ENCODE measurements at places on chromosomes 12 and 14. TPM values are rescaled to one million over a fixed set of nuclear protein-coding genes. Genes with fewer than 3 reads are reported as not detected.
A peak's percentile ranks its signal among the peaks of the same experiment; 100 is the strongest.

DNA sequence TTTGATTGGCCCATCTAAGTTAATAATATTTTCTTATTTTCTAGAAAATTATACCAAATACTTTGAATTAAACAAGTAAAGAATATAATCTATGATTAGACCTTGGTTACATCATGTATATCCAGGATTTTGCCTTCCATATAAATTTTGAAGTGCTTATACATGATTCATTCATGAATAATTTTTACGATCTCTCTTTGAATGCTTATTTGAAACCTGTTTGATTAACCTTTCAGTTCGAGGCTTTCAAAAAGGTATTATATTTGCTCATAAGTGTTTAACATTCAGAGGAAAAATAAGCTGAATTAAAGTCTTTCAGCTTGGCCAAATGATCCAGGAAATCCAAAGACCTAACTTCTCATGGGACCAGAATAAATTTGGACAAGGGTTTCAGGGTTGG, 495.2 kb upstream of the GARIN6 start:
- peaks cover 4% of the 10 kb centered on the region for H3K4me1 ChIP-seq
- no peak for DNase-seq
- H3K4me3 ChIP-seq = no peak overlapping the region
- no peaks in the 10 kb centered on the region for H3K36me3 ChIP-seq
- no peaks in the 10 kb centered on the region for H3K27me3 ChIP-seq

DNA sequence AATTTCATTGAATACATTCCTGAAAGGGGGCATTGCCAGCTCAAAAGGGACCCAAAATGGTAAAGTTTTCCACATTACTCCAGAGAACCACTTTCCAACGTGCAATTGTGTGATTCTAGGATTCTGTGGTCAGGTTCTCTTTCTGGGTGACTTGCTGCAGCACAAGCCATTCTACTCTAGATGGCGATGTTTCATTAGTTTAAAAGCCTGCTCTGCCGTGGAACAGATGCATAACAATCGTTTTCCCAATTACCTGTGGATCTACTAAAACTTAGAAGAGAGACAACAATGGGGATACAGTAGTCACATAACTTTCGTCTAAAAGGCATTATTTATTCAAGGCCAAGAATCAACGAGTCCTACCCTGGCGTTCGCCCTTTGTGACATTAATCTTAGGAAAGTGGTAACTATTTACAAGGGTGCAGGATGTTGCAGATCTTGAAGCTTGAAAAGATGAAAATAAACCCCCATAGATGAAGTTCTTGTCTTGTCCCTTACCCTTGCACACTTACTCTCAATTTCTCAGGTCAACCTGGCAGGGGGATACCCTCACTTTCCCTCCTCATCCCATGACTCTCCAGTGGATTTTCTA, 400.9 kb downstream of the SNAPC1 start:
- H3K4me1 ChIP-seq = no peaks in the 10 kb centered on the region
- H3K4me3 ChIP-seq = no peak overlapping the region
- H3K27ac ChIP-seq = no peak overlapping the region
- no peaks in the 10 kb centered on the region for H3K36me3 ChIP-seq

- H3K36me3 ChIP-seq = no peaks in the 10 kb centered on the region
- peaks cover 10% of the 10 kb centered on the region for H3K4me1 ChIP-seq
- peak; percentile 85 for DNase-seq
- peak overlapping the region; percentile 80 for H3K27ac ChIP-seq
- H3K27me3 ChIP-seq = no peaks in the 10 kb centered on the region
Measured at GRCh38 chr12:80627782-80628181, 79.7 kb upstream of the MYF6 start.

DNA sequence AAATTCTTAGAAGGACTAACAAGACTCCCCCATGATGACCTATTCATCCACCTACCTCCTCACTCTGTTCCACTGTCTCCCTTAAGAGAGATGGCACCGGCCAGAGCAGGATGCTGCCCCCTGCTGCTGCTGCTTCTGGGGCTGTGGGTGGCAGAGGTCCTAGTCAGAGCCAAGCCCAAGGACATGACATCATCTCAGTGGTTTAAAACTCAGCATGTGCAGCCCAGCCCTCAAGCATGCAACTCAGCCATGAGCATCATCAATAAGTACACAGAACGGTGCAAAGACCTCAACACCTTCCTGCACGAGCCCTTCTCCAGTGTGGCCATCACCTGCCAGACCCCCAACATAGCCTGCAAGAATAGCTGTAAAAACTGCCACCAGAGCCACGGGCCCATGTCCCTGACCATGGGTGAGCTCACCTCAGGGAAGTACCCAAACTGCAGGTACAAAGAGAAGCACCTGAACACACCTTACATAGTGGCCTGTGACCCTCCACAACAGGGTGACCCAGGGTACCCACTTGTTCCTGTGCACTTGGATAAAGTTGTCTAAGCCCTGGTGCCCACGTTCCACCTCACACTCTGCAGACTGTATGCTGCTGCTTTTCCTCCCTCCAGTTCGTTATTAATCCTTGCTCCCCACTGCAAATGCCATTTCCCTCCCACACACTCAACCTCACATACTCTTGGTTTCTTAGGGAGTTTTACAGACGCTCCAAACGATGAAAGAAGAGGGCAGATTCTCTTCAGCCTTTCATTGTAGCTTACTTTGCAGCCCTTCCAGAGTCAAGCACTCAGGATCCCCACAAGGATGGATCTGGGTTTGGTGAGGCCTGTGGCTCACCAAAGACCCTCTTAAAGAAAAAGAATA, at the start of gene RNASE8:
Gene RNASE8, plus strand, starts transcription at position 20 of the 873 bp plus-strand sequence. Its CDS starts 71 bp downstream, at position 91.
- peaks cover 14% of the 10 kb centered on the region for H3K4me1 ChIP-seq
- H3K27ac ChIP-seq = no peak within 1 kb of the TSS
- peak; percentile 54 for DNase-seq
- H3K27me3 ChIP-seq = no peaks in the 10 kb centered on the region
- no peaks in the 10 kb centered on the region for H3K36me3 ChIP-seq
- no peak within 1 kb of the TSS for H3K4me3 ChIP-seq

The GARIN6 gene
- total RNA-seq = not detected
